ENCODE measurements at places on chromosomes 4 and X.
A peak's percentile ranks its signal among the peaks of the same experiment; 100 is the strongest.

- peak; percentile 61 for DNase-seq
Observed at GRCh38 chr4:141127884-141128283, 5.4 kb downstream of the RNF150 start.

DNA sequence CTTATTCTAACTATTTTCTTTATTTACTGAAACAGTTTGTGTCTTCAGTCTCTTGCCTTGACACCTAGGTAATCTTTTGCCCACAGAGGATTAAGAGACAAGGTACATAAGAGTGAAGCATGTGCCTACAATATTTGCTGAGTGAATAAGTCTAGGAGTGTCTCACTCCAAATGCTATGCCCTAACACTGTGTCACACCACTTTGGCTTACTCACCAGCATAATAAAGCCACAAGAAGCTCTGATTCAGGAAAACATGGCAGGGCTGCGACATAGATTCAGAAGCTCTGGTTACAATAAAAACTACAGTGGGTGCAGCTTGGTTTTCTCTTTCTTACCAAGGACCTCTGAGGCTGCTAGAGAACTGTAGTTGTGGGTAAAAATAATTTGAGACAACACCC lies 127.1 kb downstream of the RBM46 start:
- DNase-seq = no peak

GRCh38 chr4:79613269-79613935 lies 205.4 kb upstream of the GK2 start:
- no peak for DNase-seq

- no peak for DNase-seq
Observed at GRCh38 chr4:14837860-14838259, 164.4 kb upstream of the CPEB2 start.

DNA sequence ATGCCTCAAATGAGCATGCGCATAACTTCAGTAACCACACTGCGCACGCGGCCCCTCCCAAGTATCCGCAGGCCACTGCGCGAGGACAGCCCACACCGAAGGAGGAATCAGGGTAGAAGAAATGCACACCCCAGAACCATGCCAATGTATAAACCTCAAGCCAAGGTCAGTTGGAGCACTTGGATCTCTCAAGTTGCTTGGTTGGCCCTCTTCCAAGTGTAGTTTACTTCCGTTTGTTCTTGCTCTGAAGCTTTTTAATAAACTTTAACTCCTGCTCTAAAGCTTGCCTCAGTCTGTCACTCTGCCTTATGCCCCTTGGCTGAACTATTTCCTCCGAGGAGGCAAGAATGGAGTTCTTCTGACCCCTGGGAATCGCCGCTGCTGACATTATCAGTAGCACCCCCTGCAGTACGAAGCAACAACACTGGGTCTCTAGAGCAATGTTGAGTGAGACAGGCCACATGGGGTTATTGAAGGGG lies 22.0 kb upstream of the SPINK2 start:
- DNase-seq = no peak

- DNase-seq = peak; percentile 80
Observed at GRCh38 chrX:38052096-38052495, 45.7 kb downstream of the SYTL5 start.
